ENCODE measurements at places on chromosomes 16 and 17. TPM values are rescaled to one million over a fixed set of nuclear protein-coding genes. Genes with fewer than 3 reads are reported as not detected.

DNA sequence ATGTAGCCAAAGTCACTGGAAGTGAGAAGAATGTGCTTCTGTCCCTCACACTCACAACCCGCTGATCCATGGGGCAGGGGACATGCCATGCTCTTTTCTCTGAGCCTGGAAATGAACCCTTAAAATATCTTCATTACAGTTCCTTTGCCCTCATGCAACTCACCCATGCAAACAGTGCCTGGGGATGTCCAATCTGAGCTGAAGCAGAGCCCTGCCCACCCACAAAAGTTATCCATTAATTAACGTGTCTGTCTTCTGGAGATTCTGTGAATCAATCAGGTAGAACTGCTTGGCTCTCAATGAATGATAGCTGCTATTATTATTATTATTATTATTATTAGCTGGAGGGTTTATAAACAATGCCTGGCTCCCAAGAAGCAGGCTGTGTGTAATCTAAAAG, 133.7 kb downstream of the USP31 start:
- H3K27me3 ChIP-seq, result no peaks in the 10 kb centered on the region
- no peak overlapping the region for H3K27ac ChIP-seq
- no peak for DNase-seq
- H3K36me3 ChIP-seq, result no peaks in the 10 kb centered on the region
- no peak overlapping the region for H3K4me3 ChIP-seq

GRCh38 chr17:17971431-17972125, 622 bp downstream of the TOM1L2 start:
- no peaks in the 10 kb centered on the region for H3K36me3 ChIP-seq
- H3K27me3 ChIP-seq, result no peaks in the 10 kb centered on the region
- peaks cover 44% of the 10 kb centered on the region for H3K4me1 ChIP-seq
- H3K27ac ChIP-seq, result peak overlapping the region; percentile 86

GRCh38 chr17:74868251-74868907, 4.4 kb downstream of the FDXR start:
- no peak for DNase-seq
- peaks cover 40% of the 10 kb centered on the region for H3K4me1 ChIP-seq
- H3K4me3 ChIP-seq, result no peak overlapping the region
- H3K36me3 ChIP-seq, result peaks cover 21% of the 10 kb centered on the region
- H3K27me3 ChIP-seq, result no peaks in the 10 kb centered on the region
- H3K27ac ChIP-seq, result peak overlapping the region; percentile 20

GRCh38 chr17:68390888-68391545, 66.3 kb downstream of the WIPI1 start:
- H3K4me3 ChIP-seq, result no peak overlapping the region
- DNase-seq, result no peak
- no peaks in the 10 kb centered on the region for H3K27me3 ChIP-seq
- H3K36me3 ChIP-seq, result no peaks in the 10 kb centered on the region
- H3K4me1 ChIP-seq, result no peaks in the 10 kb centered on the region
- H3K27ac ChIP-seq, result no peak overlapping the region

GRCh38 chr17:17354560-17355349, 51.6 kb downstream of the NT5M start:
- H3K27me3 ChIP-seq, result no peaks in the 10 kb centered on the region
- H3K4me1 ChIP-seq, result peaks cover 12% of the 10 kb centered on the region
- H3K4me3 ChIP-seq, result no peak overlapping the region
- DNase-seq, result peak; percentile 93
- no peak overlapping the region for H3K27ac ChIP-seq

DNA sequence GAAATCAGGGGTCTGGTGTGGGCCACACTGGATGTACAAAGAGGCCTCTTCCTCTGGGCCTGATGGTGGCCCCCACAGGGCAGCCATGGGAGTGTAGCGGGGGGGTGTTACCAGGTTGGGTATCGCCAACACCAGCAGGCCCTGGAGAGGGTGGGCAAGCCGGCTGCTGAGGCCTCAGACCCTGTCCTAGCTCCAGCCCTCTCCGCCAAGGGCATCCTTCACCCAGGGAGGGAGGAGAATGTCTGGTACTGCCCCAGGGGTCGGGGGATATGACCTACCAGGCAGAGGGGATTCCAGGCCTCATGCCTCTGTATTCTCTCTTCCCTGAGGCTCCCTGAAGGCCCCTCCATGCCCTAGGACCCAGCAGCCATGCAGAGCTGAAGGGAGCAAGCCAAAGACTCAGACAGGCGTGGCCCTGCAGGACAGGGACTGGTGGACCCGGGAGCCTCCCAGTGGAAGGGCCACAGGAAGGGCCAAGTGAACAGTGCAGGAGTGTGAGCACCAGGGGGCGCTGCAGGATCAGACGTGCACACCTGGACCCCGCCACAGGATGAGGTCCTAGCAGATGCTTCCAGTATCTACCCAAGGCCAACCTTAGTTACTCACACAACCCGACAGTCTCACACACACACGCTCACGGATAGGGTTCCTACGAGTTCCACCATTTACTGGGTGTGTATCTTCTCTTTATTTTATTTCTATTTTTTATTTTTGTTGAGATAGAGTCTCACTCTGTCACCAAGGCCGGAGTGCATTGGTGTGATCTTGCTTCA, 10.9 kb upstream of the CES4A start:
- H3K4me1 ChIP-seq, result no peaks in the 10 kb centered on the region
- H3K36me3 ChIP-seq, result no peaks in the 10 kb centered on the region
- H3K27ac ChIP-seq, result no peak overlapping the region
- no peak overlapping the region for H3K4me3 ChIP-seq

DNA sequence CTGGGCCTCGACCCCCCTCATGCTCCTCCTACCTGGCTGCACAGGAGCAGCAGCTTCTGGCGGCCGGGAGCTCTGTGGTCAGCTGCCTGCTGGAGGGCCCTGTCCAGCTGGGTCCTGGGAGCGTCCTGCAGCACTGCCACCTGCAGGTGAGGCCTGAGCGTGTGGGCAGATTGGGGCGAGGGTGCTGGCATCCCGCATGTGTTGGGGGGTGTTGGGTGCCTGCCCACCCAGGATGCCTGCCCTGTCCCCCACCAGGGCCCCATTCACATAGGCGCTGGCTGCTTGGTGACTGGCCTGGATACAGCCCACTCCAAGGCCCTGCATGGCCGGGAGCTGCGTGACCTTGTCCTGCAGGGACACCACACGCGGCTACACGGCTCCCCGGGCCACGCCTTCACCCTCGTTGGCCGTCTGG, 16.5 kb downstream of the FCSK start:
- H3K27ac ChIP-seq, result no peak overlapping the region
- H3K4me1 ChIP-seq, result no peaks in the 10 kb centered on the region
- no peaks in the 10 kb centered on the region for H3K36me3 ChIP-seq
- no peak for DNase-seq
- H3K4me3 ChIP-seq, result no peak overlapping the region
- no peaks in the 10 kb centered on the region for H3K27me3 ChIP-seq

DNA sequence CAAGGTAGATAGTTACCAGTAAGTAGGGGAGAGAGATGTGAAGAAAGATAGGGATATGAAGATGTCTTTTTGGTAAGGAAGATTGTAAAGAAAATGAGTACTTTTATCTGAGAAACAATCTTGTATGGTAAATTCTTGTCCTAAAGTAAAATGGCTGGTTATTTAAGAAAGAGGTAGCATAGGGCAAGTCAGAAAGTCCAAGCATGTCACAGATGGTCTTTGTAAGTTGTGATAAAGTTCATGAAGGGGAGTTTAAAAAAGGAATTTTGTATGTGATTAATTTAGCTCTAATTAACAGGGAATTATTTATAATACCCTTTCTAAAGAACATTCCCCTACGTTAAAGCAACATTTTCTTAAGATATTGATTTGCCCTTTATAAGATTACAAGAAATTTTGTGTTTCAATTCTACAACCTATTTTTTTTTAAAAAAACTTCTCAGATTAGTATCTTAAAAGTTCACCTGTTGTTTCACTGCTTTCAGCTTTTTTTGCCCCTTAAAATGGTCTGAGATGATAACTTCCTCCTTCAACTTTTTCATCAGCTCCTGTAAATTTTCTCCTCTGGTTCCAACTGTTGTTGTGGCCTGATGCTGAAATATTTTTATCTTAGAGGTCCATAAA, 16.2 kb upstream of the CPHXL start:
- no peak overlapping the region for H3K4me3 ChIP-seq
- H3K4me1 ChIP-seq, result no peaks in the 10 kb centered on the region
- no peaks in the 10 kb centered on the region for H3K36me3 ChIP-seq
- no peak for DNase-seq

- H3K27ac ChIP-seq, result no peak overlapping the region
- no peak overlapping the region for H3K4me3 ChIP-seq
- no peaks in the 10 kb centered on the region for H3K4me1 ChIP-seq
- no peak for DNase-seq
- H3K27me3 ChIP-seq, result no peaks in the 10 kb centered on the region
Observed at GRCh38 chr16:12255919-12256665, 279.6 kb downstream of the SNX29 start.

DNA sequence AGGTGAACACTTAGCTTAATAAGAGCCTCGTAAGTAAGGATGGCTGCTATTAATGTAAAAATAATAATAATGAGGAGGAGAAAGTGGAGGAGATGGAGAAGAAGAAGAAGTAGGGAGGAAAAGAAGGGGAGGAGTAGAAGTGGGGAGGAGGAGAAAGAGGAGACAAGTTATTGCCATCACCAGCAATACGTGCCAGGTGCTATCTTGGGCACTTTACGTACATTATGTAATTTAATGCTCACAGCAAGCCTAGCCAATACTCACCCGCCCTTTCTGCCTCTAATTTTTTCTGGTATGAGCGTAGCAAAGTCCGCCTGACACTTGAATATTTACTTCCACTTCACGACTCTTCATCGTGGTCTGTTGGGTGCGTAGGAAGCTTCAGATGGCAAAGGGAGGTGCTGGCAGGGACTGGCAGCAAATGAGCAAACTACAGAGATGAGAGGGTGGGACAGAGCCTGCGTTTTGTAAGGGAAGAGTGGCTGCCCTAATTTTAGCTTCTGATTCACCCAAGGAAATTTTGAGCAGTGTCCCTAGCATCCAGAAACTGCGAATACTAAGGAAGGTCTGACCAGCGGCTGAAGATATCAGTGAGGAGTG, 42.1 kb upstream of the CDH13 start:
- H3K4me3 ChIP-seq, result no peak overlapping the region
- no peak overlapping the region for H3K27ac ChIP-seq
- H3K36me3 ChIP-seq, result no peaks in the 10 kb centered on the region
- no peak for DNase-seq
- H3K27me3 ChIP-seq, result no peaks in the 10 kb centered on the region

- peak; percentile 30 for DNase-seq
- no peaks in the 10 kb centered on the region for H3K36me3 ChIP-seq
- H3K27ac ChIP-seq, result no peak overlapping the region
- H3K4me3 ChIP-seq, result no peak overlapping the region
- H3K27me3 ChIP-seq, result no peaks in the 10 kb centered on the region
Observed at GRCh38 chr16:34802848-34803599, 1343.6 kb downstream of the TP53TG3F start.

- H3K36me3 ChIP-seq, result no peaks in the 10 kb centered on the region
- no peak overlapping the region for H3K27ac ChIP-seq
- peaks cover 15% of the 10 kb centered on the region for H3K4me1 ChIP-seq
- peaks cover 7% of the 10 kb centered on the region for H3K27me3 ChIP-seq
Observed at GRCh38 chr17:37648555-37648954, 5.3 kb upstream of the DDX52 start.

DNA sequence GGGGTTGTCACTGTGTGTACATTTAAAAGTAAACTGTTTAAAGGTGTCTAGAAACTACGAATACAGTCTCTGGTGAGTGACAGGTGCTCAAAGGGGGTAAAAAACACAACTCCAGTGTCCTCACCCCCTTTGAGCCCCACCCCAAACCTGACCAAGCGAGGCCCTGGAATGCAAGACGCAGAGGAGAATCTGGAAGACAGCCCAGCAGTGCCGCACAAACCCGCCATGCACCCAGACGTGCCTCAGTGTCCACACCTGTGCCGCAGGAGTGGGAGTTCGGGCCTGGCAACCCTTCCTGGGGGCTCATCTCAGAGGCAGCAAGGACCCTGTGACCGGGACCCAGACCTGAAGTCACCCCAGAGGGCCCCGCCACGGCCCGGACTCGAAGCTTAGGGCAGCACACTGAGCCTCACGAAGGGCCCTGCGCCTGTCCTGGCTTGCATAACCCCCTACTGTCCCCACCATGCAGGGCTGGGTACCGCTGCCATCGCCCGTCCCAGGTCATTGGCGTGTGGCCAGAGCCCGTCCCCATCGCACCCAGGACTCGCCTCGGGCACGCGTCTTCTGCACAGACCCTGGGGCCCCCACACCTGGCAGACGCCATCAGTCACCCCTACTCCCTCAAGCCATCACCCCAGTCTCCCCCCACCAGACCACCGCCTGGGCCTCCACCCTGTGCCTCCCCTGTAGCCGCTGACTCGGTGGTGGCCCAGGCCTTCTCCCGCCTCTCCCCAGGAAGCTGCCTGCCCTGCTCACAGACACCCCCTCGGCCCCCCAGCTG, 33.0 kb upstream of the ZC3H18 start:
- H3K27ac ChIP-seq, result no peak overlapping the region
- no peaks in the 10 kb centered on the region for H3K36me3 ChIP-seq
- DNase-seq, result no peak
- no peak overlapping the region for H3K4me3 ChIP-seq
- H3K4me1 ChIP-seq, result peaks cover 43% of the 10 kb centered on the region
- H3K27me3 ChIP-seq, result peaks cover 19% of the 10 kb centered on the region

DNA sequence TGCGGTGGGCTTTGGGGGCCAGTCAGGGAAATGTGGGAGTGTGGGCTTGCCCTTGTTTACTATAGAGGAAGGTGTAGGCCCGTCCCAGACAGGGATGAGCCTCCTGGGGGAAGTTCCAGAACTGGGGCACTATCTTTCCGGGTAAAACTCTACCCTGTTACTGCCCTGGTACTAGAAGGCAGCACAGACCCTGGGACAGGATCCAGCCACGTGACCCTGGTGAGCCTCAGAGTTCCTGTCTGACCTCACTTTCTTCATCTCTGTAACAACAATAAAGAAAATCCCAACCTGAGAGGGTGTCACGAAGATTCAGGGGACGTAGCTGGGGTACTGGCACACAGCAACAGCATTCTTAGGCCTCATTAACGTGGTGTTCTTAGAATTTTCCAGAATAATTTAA, 239.6 kb upstream of the FOXF1 start:
- DNase-seq, result no peak
- H3K4me3 ChIP-seq, result no peak overlapping the region
- H3K4me1 ChIP-seq, result no peaks in the 10 kb centered on the region
- no peak overlapping the region for H3K27ac ChIP-seq
- no peaks in the 10 kb centered on the region for H3K36me3 ChIP-seq

GRCh38 chr17:13387952-13388351, 213.8 kb downstream of the HS3ST3A1 start:
- H3K36me3 ChIP-seq, result no peaks in the 10 kb centered on the region
- peaks cover 5% of the 10 kb centered on the region for H3K4me1 ChIP-seq
- no peak for DNase-seq

GRB7 gene
- total RNA-seq, result 1.9 TPM

CHCT1 gene
- not detected for total RNA-seq

FBXL16 gene
- 2.0 TPM for total RNA-seq

C17orf58 gene
- 2.9 TPM for total RNA-seq

DPEP1 gene
- 9.1 TPM for total RNA-seq

HYDIN gene
- 1.5 TPM for total RNA-seq

GLIS2 gene
- 5.8 TPM for total RNA-seq

RSKR gene
- 21.1 TPM for total RNA-seq

All from spleen (tissue), 13 donors.